KBM-7 (cell line): ENCODE measurements at places on chromosomes 13 and 19.

GRCh38 chr13:108915095-108915633 lies 285.8 kb downstream of the MYO16 start:
- peak; percentile 49 for DNase-seq

GRCh38 chr13:60700994-60701393 lies 304.0 kb downstream of the TDRD3 start:
- no peak for DNase-seq

DNA sequence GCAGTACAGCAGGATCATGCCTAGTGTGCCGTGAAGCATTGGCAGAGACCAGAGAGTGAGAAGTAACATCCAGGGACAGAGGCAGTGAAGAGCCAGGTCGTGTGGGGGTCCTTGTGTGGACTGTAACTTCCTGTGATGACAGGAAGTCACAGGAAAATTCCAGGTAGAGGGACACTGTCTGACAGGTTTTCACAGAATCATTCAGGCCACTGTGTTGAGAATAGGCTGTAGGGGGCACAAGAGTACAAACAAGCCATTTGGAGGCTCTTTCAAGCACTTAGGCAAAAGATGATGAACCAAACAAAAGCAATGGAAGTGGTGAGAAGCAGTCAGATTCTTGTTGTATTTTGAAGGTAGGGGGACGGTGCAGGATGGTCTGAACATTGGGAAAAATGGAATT lies 46.4 kb downstream of the N4BP2L1 start:
- peak; percentile 43 for DNase-seq

GRCh38 chr19:3618144-3618810 lies 8.3 kb downstream of the CACTIN start:
- DNase-seq = peak; percentile 60

- DNase-seq = no peak
These were observed 15.5 kb downstream of the CEACAM1 start for GRCh38 chr19:42512743-42513304.

- no peak for DNase-seq
These were observed 23.4 kb downstream of the PCCA start for GRCh38 chr13:100112186-100112838.

GRCh38 chr19:48705431-48705830 lies 9.7 kb downstream of the FUT2 start:
- no peak for DNase-seq

- DNase-seq = no peak
These were observed 228.2 kb downstream of the LHFPL6 start for GRCh38 chr13:39374741-39375189.

- peak; percentile 23 for DNase-seq
These were observed 3.7 kb upstream of the SMIM17 start for GRCh38 chr19:56639217-56639616.

DNA sequence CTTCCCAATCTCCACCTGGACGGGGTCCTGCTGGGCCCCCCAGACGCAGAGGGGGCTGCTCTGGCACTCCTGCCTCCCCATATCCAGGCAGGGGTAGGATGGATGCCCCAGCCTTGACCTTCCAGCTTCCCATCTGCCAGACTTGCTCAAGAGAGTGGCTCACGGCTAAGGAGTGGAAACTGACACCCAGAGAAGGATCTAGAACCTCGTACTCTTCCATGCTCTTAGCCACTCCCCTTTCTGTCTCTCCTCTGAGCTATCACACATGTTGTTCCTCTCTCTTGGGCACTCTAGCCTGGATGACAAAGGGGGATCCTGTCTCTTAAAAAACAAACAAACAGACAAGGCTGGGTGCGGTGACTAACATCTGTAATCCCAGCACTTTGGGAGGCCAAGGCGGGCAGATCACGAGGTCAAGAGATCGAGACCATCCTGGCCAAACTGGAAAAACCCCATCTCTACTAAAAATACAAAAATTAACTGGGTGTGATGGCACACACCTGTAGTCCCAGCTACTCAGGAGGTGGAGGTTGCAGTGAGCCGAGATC lies 12.2 kb upstream of the FUT5 start:
- DNase-seq = no peak

- peak; percentile 27 for DNase-seq
These were observed 965 bp downstream of the TTC9B start for GRCh38 chr19:40217027-40217810.

- peak; percentile 29 for DNase-seq
These were observed 18.4 kb downstream of the PLD3 start for GRCh38 chr19:40366697-40367561.

GRCh38 chr19:23597661-23598060 lies 89.4 kb downstream of the ZNF675 start:
- DNase-seq = no peak

- DNase-seq = no peak
These were observed 40.1 kb downstream of the SERTM1 start for GRCh38 chr13:36713887-36714286.

DNA sequence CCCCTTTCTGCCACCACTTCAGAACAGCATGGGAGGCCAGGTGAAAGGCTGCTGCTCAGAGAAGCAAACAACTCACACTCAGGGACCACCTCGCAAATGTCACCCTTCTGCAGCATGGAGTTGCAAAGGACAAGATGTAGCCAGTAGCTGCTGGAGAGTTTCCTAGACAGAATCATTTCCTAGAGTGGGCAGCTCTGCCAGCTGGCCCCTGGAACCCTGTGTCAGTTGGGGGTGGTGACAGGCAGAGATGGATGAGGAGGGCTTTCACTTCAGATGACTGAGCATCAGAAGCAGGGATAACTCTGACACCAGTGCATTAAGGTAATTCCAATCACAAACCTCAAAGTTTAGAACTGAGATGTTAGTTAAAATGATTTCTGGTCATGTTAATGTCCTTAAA lies 34.4 kb upstream of the EPHX3 start:
- no peak for DNase-seq

GRCh38 chr13:30037766-30038165 lies 187.3 kb upstream of the UBL3 start:
- no peak for DNase-seq

- DNase-seq = no peak
These were observed 21.9 kb downstream of the KCTD12 start for GRCh38 chr13:76864259-76864658.

GRCh38 chr13:100581504-100581903 lies 7.1 kb downstream of the GGACT start:
- no peak for DNase-seq

DNA sequence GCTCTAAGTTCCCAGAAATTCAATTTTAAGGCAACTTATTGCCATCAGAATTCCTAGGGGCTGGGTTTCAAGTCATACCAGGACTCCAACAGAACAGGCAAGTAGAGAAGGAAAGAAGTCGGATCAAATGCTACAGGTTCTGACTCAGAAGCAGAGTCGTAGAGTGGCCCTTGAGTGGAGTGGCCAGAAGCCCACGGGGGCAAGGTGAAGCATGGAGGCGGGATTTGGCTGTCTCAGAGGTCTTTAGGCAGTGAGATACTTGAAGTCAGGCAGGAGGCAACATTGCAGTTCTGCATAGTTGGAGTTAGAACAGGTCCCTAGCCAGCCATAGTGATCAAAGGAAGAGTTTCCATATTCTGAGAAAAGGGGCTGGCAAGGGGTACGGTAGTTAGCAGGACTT lies 111.6 kb downstream of the NHLRC3 start:
- DNase-seq = no peak

GRCh38 chr13:43329702-43330101 lies 306.3 kb downstream of the DNAJC15 start:
- no peak for DNase-seq

DNA sequence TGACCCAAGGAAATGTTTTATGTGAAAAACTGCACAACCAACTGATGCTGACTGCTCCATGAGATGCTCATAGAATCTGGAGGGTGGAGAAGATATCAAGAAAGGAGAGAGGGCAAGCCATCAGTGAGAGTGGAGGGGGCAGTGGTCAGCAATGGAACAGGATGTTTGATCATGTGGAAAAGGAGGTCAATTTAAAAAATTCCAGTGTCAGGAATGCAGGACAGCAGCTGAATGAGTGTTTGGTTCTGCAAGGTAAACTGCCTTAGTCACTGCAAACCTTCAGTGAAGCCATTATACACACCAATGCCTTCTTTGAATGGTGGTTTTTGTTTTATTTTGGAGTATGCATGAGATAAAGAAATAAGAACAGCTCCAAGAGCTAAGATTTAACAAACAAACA lies 121.5 kb downstream of the FGF14 start:
- no peak for DNase-seq

GRCh38 chr13:51524312-51524711 lies 60.0 kb upstream of the WDFY2 start:
- no peak for DNase-seq

GRCh38 chr19:4066682-4067395 lies at the start of gene ZBTB7A:
Gene ZBTB7A, minus strand, starts transcription at chr19:4066899. Its CDS starts 11,667 bp downstream, at chr19:4055232.
- DNase-seq = peak; percentile 69

GRCh38 chr13:107819071-107819470 lies 396.3 kb downstream of the LIG4 start:
- no peak for DNase-seq

DNA sequence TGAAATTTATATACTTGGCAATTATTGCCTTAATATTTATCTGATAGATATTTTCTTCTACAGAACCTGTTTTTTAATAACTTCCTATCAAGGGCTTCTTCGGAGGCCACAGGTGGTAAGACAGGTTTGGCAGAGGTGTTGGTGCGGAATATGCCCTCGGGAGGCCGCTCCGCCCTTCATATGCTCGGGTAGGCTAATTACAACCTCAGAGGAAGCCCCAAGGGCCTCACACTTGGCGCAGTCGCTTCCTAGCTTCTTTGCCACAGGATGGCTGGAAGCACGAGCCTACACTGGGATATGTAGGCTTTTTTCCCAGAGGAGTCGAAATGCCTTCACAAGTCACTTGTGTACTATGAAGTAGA lies 68.8 kb downstream of the LMO7 start:
- DNase-seq = no peak

- no peak for DNase-seq
These were observed at the start of gene ZNF677 for GRCh38 chr19:53254411-53255341. Gene ZNF677, minus strand, starts transcription at chr19:53254873. Its CDS starts 3,323 bp downstream, at chr19:53251550.
